ENCODE measurements at places on chromosomes 3 and 15.

- DNase-seq: no peak
Measured at GRCh38 chr3:175965036-175965435, 1105.9 kb downstream of the NAALADL2 start.

DNA sequence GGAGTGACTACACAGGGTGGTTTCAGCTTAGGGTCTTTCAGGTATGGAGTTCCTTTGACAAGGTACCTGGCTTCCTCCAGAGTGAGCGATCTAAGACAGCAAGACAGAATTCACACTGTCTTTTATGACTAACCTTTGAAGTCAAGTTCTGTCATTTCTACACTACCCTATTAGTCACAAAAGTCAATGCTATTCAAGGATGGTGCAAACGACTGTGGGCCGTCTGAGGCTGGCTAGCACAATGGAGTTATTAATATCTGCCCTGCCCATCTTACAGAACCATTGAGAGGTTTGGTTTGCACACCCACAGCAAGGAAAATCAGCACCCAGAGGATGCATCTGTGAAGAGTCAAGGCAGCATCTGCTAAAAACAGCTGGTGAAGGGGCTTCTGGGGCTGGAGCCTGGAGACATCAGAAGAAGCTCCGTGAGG is 62.9 kb upstream of the XCR1 start:
- DNase-seq: no peak

DNA sequence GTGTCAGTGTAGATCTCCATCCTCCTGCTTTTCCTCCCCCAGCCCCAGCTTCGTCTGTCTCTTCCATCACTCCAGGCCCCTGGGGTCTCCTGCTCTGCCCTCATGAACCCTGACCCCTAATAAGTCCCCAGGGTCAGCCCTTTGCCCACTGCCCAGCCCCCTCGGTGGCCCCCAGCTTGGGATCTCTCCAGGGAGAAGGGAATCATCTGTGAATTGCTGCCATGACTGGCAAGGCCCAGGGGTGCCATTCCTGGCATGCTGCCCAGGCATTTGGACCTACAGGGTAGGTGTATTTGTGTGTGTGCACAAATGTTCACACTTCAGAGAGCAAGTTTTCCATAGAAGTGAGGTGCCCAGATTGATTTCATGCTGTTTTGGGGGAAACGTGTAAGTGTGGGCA is 5.9 kb upstream of the TBC1D21 start:
- DNase-seq: no peak

DNA sequence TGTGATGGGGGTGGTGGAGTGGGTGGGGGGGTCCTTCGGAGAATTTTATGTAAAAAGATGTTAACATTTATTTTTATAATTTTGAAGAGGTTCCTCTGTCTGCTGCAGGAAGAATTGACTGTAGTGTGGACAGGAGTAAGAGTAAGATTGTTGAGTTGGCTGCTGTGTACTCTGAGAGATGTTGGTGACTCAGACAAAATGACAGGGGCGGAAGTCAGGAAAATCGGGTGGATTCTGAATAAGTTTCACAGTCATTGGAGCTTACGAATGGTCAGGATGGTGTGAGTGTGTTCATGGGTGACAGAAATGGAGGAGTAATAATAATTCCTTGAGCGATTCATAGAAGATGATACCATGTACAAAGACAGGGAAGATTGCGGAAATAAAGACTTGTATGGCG is 420.0 kb downstream of the ROBO2 start:
- DNase-seq: no peak

DNA sequence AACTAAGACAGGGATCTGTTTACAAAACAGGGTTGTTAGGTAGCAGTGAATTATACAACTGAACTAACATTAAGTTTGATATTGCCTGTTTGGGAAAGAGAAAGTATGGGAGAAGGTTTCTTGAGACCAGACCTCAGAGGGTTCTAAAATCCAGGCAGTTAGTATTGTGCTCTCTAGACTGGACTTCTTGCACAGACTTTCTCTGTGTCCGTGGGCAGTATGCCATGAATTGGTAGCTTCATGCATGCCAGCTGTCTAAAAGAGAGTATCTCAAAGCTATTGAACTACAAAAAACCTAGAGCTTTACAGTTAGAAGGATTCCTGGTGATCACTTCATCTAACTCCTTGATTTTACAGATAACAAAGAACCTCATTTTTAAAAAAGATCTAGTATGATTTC is 12.5 kb downstream of the SAMD7 start:
- DNase-seq: no peak

DNA sequence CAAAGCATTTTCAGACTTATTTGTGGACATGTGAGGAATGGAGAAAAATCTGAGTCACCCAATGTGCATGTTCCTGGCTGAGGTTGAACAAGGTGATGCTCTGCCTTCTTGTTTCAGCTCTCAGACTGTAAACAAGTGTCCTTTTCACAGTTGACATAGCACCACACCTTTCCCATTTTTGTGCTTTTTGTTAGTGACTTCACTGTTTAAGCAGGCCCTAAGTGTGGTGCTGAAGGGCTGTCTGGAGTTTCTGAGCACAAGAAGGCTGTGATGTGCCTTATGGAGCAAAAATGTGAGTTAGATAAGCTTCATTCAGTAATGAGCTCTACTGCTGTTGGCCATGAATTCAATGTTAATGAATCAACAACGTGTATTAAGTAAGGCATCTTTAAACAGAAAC is 20.4 kb downstream of the ABI3BP start:
- no peak for DNase-seq

- DNase-seq: no peak
Measured at GRCh38 chr3:65883613-65884012, 155.1 kb downstream of the MAGI1 start.

DNA sequence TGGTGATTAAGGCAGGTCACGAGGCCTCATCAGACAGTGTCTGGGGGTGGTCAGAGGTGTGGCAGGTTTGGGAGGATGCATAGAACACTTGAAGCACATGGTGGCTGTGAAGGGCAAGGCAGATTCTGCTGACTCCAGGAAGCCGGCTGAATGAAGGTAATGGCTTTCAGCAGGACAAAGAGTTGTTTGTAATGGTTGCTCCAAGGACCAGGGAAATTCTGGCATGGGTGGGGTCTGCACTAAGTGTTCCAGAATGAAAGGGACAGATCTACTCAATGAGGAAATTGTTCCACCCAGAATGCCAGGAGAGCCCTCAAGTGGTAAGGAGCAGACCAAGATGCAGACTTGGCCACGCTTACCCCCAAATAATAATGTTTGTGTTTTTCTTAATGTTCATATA is 70.7 kb upstream of the ACAD9 start:
- DNase-seq: no peak

GRCh38 chr3:71584394-71585011 is 975 bp upstream of the FOXP1 start:
- peak; percentile 25 for DNase-seq

- DNase-seq: no peak
Measured at GRCh38 chr3:101095693-101096430, 102.6 kb upstream of the ABI3BP start.

- no peak for DNase-seq
Measured at GRCh38 chr3:131535131-131535530, 32.4 kb upstream of the MRPL3 start.

Measured in stimulated activated CD8-positive, alpha-beta memory T cell treated with anti-CD3 and anti-CD28 coated beads, Interleukin-12 subunit alpha, Interleukin-12 subunit beta, amount 100 ng/mL, for 4 hours (primary cell).